ENCODE measurements at places on chromosomes 3 and 15.

- DNase-seq: no peak
Observed at GRCh38 chr15:65426216-65426853, 3.6 kb upstream of the IGDCC4 start.

GRCh38 chr3:148648685-148649352, 48.9 kb upstream of the AGTR1 start:
- peak; percentile 18 for DNase-seq

- DNase-seq: no peak
Observed at GRCh38 chr3:71421820-71422566, 161.5 kb downstream of the FOXP1 start.

DNA sequence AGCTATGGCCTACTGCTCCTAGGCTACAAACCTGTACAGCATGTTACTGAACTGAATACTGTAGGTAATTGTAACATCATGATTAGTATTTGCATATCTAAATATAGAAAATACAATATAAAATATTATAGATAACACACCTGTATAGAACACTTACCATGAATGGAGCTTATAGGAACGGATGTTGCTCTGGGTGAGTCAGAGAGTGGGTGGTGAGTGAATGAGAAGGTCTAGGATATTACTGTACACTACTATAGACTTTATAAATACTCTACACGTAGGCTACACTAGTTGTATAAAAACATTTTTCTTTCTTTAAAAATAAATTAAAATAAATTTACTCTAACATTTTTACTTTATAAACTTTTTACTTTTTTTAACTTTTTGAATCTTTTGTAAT, 224.0 kb upstream of the CBLB start:
- no peak for DNase-seq

GRCh38 chr3:106263011-106263410, 394.2 kb upstream of the CBLB start:
- DNase-seq: no peak

DNA sequence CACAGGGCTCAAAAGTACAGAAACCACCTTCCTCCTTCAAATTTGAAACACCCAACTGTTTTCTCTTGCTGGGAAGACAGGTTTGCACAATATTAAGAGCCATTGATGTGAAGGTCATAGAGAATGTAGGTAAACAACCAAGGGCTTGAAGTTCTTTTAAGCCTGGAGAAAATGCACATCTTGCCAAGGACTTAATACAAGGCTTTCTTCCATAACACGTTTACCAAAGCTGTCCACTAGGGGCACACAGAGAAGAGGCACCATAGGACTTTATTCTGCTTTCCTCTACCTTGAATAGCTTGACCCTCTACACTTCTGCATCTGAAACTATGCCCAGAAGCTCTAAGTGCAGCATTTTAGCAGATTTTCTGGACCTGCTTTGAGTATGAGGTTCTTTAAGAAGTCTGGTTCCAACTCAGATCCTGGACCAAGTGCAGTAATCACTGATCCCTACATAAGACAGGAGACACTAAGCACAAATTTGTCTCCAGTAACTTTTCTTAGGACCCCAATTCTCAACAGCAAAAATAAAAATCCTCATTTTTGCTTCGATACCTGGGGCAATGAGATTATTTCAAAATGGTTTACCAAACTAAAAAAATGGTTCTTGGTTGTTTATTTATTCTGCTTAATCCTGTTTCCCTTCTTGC, 138.0 kb downstream of the FBN1 start:
- DNase-seq: peak; percentile 18

DNA sequence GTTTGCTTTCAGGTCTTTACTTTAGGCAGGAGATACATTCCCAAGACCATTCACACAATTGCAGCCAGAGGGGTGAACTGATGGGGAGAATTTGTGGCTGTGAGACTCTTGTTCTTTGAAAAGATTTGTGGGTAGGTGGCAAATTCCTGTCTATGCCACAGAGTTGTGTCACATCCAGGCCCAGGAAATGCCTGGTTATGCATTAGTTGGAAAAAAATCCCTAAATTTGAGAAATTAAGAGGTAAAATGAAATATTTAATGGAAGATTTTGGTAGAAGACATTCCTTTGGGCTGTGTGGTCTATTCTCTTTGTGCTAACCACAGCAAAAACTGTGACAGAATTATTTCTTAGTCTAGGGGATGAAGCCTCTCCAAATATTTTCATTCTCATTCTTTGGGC, 28.8 kb downstream of the SAMMSON start:
- no peak for DNase-seq

DNA sequence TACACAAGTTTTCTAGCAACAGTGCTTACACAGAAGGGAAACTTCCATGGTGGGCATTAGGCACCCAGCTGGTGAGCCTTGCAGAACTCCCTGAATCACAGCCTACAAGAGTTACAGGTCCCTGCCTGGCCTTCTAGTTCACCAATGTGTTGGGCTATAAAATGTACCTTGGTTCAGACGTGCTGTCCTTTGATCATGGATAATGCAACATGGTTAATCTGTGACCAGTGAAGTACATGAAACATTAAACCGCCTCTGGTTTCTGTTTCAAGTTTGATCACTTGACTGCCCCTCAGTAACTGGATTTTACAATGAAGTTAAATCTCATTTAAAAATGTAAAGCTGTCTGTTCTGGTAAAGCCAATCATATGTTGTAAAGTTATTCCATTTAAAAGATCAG, 51.8 kb downstream of the FMN1 start:
- DNase-seq: no peak

DNA sequence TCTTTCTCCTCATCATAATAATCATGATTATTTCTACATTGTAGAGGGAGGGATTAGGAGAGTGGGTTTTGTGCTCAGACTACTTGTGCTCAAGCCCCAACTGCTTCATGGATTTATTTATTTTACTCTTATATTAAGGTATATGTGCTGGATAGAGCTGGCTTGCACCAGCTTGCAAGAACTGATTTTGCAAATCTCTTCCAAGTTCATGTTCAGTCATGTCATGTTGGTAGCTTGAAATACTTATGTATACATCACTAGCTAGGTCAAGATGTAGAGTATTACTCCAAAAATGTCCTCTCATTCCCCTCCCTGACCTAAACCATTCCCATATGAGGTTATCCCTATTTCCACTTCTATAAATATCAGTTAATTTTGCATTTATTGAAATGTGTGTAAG, 293.9 kb upstream of the RBMS3 start:
- DNase-seq: no peak

- DNase-seq: no peak
Observed at GRCh38 chr3:143849854-143850549, 1.7 kb upstream of the SLC9A9 start.

DNA sequence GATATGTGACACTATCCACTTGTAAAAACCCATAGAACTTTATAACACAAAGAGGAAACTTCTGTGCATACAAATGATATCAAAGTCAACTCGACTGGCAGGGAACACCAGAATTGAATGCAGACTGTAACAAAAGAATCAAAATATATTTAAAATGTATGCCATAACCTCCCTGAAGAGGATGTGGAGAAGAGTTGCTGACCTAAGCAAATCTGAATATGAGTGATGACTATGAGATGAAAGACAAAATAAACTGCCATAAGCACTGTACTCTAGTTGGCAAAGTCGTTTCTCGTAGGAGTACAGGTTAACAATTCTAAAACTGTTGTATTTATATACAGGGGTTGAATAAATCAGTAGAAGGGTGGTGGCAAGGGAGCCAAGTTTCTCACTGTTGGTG, 482.1 kb downstream of the OCA2 start:
- DNase-seq: no peak

DNA sequence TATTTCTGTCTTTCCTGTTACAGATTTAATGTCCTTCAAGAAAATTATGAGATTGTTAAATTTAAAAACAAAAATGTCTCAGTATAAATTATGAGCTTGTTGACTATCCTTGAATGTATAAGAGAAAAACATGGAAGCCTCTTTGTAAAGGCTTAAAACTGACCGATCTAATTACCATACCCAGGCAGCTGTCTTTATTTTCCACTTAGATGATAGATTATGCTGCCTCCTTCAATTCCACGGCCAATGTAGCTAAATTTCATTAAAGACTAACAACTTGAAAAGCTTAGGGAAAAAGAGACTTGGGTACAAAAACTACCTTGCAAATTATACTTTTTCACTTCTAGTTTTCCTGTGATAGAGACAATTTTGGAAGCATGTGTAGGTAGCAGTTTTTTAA, 88.3 kb downstream of the ATP10A start:
- DNase-seq: no peak

DNA sequence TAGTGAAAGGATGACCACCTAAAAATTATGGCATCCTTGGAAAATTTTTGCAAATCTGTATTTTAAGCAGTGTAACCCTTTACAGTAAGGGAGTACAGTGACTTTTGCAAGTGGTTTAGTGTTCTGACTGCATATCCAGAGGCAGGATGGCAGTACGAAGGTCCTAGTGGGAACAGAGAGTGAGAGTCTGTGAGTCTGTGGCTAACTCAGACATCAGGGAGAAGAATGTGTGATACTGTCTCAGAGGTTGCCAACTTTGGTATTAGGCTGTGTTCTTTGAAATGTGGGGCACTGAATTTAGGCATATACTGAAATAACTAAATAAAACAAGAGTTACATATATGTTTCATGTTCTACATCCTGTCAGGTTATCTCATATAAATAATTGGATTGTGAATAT, 25.7 kb downstream of the PRKCI start:
- no peak for DNase-seq

DNA sequence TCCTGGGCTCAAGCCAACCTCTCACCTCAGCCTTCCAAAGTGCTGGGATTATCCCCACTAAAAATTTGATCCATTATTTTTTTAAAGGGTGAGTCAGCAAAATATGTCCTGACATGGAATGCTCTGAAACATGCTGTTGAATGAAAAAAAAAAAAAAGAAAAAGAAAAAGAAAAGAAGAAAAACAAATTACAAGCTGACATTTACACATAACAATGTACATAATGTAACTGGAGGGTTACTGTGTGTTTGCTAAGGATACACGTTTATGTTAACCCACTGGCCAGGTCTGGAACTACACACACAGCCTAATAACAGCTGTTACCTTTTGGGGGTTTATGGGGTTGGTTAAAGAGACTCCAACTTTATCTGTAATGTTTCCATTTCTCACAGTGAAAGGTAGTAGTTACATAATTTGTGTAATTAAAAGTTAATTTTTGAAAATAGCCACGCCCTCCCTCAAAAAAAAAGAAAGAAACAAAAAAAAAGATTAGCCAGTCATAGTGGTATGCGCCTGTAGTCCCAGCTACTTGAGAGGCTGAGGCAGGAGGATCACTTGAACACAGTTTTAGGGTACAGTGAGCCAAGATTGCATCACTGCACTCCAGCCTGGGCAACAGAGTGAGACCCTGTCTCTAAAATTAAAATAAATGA, 3.1 kb upstream of the MESP2 start:
- no peak for DNase-seq

DNA sequence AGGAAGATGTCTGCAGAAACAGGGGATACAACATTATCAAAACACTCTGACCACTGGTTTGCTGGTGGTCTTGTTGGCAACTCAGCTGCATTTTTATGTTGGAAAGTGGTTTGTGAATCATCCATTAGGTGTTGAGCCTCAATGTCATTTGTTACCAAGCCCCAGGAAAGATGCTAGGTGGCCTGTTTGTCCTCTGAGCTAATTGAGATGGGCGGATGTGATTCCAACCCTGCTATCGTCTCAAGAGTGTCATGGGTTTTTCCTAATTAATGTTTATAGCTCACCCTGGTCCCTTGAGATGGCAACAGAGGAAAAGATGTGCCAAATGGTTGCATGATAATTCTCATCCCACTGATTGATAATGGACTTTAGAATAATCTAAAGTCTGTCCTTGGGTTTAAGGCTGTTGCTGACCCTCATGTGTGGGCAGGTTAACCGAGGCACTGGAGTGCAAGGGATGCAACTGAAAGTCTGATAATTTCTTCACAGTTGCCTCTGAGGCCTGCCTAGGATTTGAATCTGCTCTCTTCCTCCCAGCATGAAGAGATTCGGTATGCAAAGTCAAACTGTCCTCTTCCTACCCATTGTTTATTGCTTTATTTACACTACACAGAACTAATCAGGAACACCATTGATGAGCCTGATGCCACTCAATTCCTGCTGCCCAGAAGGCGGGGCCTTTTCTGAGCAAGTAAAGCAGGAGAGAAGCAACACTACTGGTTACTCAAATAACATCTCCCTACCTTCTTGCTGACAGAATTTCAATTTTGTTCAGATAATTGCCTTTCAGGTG, 166.2 kb upstream of the TBC1D5 start:
- no peak for DNase-seq

DNA sequence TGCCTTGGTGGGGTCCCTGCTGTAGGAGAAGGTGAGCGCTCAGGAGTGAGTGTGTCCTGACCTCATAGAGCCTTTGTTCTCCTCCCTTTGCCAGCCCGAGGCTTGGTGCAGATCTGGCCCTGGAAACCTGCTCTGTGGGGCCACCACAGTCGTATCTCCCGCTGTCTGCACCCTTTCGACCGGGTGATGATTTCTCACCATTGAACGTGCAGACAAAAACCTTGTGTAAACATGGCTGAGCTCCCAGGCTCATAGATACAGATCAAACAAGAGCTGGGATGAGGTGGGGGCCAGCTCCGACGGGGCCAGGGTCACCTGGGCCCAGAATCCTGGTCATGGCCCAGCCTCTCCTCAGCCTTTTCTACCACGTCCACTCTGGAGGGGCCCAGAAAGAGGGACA, 34.6 kb upstream of the ESYT3 start:
- no peak for DNase-seq

DNA sequence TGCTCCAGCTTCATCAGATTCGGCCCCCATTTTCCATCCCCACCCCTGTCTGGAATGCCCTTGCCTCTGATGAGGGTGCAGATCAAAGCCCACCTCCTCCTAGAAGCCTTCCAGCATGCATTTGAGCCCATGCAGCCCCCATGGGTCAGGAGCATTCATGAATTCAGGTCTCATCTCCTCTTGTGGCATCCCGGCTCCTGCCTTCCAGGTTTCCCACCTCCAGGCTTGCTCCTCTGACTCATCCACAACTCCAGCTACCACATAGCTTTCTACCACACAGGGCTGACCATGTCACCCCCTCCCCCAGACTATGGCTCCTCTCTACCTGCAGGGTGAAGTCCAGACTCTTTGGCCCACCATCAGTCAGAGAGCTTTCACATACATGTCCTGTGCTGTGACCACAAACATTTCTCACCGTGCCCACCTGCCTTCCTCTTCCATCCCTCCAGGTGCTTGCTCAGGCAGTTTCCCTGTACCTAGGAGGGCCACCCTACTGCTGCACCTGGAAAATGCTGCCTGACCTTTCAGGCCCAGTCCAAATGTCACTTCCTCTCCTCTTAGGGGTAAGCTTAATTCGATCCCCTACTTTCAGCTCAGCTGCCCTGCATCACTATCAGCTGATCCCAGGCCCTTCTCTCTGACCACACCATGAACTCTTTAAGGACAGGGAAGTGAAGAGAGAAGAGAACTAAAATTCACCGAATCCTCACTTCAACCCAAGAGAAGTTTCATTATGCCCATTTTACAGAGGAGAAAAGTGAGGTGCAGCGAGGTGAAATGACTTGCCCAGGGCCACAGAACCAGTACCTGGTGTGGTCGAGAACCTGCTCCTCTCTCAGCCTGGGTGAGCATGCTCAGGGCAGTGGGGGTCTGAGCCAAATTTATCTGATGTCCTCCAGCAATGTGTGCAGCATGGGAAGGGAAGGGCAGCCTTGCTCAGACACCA, 13.7 kb upstream of the FGD5 start:
- DNase-seq: no peak

- no peak for DNase-seq
Observed at GRCh38 chr3:94909726-94910125, 846.9 kb downstream of the NSUN3 start.
